ENCODE measurements at places on chromosomes 16 and 17.
A peak's percentile ranks its signal among the peaks of the same experiment; 100 is the strongest.

DNA sequence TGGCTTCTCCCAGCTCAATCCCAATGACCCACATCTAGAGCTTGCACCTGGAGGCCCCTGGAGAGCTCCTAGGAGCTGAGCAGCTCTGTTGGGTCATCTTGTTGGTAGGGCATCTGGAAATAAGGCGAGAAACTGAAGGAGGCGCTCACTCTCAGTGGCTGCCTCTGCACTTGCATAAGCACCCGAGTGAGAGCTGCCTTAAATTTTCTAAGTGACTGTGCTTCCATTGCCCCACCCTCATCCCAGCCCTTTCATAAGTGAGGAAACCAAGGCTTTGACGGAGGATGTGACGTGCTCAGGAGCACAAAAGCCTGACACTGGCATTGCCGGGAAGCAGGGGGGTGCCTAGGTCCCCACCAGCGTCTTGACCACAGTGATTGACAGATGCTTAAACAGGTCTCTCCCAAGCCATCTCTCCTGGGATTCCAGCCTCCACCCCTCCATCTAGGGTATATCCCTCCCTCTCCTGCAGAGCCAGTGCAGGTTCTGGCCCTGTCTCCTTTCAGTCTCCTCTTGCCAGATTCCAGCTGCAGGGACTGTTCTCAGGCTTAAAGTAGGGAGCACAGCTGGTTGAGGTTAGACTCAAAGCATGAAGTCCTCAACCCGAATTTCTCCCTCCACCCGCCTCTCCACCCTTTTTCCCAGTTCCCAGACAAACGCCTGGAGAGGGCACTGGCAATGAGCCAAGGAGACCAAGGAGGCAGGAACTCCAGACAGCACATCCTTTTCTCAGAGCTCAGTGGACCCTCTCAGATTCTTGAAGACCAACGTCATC is 113.7 kb downstream of the IRX5 start:
- no peaks in the 10 kb centered on the region for H3K27me3 ChIP-seq
- DNase-seq = no peak
- no peak overlapping the region for H3K27ac ChIP-seq
- no peaks in the 10 kb centered on the region for H3K4me1 ChIP-seq
- H3K4me3 ChIP-seq = no peak overlapping the region
- no peaks in the 10 kb centered on the region for H3K36me3 ChIP-seq

DNA sequence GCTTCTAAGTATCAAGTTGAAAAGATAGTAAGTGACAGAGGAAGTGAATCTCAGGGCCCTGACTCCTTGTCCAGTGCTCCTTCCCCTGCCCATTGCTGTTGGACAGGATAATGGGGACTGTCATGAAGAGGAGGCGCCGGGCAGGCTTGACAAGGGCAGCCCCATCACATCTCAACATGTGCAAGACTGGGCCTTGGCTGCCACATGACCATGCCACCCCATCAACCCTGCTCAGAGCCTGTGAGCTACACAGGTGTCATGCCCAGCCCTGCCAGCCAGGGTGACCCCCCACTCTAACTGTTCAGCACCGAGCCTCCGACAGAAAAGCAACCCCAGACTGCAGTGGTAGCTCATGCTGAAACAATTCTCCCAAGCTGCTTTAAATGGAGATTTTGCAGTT is 171.6 kb downstream of the C16orf78 start:
- H3K27ac ChIP-seq = no peak overlapping the region
- H3K27me3 ChIP-seq = no peaks in the 10 kb centered on the region
- H3K4me1 ChIP-seq = no peaks in the 10 kb centered on the region
- no peaks in the 10 kb centered on the region for H3K36me3 ChIP-seq

- H3K4me1 ChIP-seq = no peaks in the 10 kb centered on the region
- H3K27ac ChIP-seq = no peak overlapping the region
- H3K27me3 ChIP-seq = no peaks in the 10 kb centered on the region
- H3K4me3 ChIP-seq = no peak overlapping the region
These were observed 27.9 kb downstream of the CPPED1 start for GRCh38 chr16:12775656-12776236.

DNA sequence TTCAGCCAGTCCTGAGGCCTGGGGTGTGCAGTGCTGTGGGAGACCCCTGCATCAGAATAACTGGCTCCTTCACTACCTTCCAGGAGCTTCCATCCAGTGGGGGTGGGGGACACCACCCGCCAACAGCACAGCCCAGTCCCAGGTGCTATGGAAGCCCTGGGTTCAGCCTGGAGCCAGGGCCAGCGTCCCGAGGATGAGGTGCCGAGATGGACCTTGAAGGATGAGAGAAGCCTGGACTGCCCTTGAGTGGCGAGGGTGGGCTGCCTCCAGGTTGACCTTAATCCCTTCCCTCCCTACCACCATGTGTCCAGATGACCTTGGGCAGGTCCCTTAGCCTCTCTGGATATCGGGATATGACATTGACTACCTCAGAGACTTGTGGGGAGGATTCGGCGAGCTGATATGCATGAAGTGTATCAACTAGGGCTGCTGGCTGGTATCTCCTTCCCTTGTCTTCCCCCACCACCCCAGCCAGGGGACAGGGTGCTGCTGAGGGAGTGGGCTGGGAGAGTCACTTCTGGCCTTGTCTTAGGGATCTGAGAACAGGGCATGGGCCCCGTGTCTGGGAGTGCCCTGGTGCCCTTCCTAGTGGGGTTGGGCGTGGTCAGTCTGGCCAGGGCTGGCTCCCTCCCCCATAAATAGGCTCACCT is 14.2 kb upstream of the LASP1NB start:
- H3K36me3 ChIP-seq = peaks cover 28% of the 10 kb centered on the region
- no peaks in the 10 kb centered on the region for H3K27me3 ChIP-seq
- H3K4me1 ChIP-seq = peaks cover 14% of the 10 kb centered on the region
- DNase-seq = peak; percentile 9
- H3K27ac ChIP-seq = no peak overlapping the region

- no peak overlapping the region for H3K27ac ChIP-seq
- no peak overlapping the region for H3K4me3 ChIP-seq
- no peaks in the 10 kb centered on the region for H3K36me3 ChIP-seq
These were observed 134.1 kb downstream of the CA10 start for GRCh38 chr17:52024300-52024870.

DNA sequence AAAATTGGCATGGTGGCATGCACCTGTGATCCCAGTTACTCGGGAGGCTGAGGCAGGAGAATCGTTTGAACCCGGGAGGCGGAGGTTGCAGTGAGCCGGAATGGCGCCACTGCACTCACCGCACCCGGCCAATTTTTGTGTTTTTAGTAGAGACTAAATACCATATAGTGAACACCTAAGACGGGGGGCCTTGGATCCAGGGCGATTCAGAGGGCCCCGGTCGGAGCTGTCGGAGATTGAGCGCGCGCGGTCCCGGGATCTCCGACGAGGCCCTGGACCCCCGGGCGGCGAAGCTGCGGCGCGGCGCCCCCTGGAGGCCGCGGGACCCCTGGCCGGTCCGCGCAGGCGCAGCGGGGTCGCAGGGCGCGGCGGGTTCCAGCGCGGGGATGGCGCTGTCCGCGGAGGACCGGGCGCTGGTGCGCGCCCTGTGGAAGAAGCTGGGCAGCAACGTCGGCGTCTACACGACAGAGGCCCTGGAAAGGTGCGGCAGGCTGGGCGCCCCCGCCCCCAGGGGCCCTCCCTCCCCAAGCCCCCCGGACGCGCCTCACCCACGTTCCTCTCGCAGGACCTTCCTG is at the start of gene HBQ1:
Gene HBQ1, plus strand, starts transcription at position 359 of the 575 bp plus-strand sequence. Its CDS starts 28 bp downstream, at position 387.
- H3K4me1 ChIP-seq = peaks cover 15% of the 10 kb centered on the region
- H3K27ac ChIP-seq = no peak within 1 kb of the TSS
- peak; percentile 32 for DNase-seq
- H3K4me3 ChIP-seq = no peak within 1 kb of the TSS
- H3K27me3 ChIP-seq = peaks cover 58% of the 10 kb centered on the region

DNA sequence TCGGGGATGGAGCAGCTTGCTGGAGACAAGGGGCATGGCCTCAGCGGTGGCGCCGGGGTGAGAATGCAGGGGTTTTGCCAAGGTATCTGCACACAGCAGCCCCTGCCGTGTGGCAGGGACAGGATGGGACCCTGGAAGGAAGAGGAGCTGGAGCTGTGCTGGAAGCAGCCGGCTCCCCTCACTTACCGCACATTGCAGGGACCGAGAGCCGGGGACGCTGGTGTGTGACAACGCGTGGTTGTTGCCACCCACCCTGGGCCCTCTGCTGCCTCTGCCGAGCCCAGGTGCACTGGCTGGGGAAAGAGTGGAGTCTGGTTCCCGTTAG is 3.0 kb downstream of the NUBP2 start:
- H3K27ac ChIP-seq = no peak overlapping the region
- peaks cover 5% of the 10 kb centered on the region for H3K36me3 ChIP-seq
- no peak for DNase-seq
- no peak overlapping the region for H3K4me3 ChIP-seq
- no peaks in the 10 kb centered on the region for H3K27me3 ChIP-seq
- peaks cover 26% of the 10 kb centered on the region for H3K4me1 ChIP-seq

Measured in activated naive CD4-positive, alpha-beta T cell treated with anti-CD3 and anti-CD28 coated beads, Interleukin-2, amount 10 ng/mL, durations not matched to agents 7 days and 5 days (primary cell).